ENCODE measurements at places on chromosomes 11 and 22.

- no peak for DNase-seq
Observed at GRCh38 chr11:76674517-76675400, 4.2 kb upstream of the LRRC32 start.

DNA sequence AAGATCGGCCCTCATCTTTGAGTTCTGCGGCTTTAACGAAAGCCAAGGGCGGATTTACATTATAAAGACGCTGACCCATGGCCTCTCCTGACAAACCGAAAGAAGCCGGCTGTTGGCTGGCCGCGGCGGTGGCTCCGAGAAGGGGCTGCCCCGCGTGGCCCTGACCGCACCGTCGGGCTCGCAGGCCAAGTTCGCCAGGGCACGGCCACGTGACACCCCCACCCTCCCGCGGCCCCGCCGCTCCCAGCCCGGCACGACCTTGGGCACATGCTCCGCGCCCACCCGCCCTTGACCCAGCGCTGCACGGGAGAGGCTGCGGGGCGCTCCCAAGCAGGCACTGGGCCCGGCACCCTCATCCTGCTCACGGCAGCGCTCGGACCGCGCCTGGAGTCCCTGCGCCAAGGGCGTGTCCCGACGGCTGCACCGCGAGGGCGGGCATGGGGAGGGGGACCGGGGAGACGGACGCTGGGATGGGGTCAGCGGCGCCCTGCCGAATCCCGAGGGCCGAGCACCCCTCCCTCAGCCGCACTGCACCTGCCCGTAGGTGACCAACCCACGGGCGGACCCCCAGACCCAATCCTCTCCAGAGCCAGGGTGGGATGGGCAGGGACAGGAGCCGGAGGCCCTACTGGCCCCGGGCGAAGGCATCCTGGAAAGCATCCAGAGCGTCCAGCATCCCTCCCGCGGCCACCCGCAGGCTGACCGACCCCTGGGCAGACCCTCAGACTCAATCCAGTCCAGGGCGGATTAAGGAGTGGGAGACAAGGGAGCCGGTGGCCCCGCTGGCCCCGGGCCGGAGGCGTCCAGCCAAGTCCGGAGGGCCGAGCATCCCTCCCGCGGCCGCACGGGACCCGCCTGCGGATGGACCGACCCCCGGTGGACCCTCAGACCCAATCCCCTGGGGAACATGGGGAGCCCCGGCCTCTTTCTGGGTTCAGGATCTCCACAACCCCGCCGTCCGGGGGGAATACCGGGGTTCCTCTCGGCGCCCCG is 759 bp downstream of the CPT1A start:
- no peak for DNase-seq

DNA sequence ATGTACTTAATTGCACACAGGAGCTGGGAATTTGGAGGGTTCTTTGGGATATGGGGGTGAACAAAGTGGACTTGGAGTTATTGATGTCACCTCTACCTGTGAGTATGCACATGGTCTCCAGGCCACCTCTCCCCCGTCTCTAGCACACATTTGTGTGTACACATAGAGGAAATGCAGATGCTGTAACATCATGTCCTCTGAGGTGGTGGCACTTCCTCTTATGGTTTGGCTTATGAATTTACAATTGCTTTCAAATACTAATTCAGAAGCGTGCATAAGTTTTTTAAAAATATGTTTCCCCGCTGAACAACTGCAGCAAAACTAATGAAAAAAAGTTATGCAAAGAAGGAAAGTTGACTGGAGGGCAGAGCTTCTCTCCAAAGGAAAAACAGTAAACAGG is 152.0 kb upstream of the TENM4 start:
- DNase-seq, result no peak

DNA sequence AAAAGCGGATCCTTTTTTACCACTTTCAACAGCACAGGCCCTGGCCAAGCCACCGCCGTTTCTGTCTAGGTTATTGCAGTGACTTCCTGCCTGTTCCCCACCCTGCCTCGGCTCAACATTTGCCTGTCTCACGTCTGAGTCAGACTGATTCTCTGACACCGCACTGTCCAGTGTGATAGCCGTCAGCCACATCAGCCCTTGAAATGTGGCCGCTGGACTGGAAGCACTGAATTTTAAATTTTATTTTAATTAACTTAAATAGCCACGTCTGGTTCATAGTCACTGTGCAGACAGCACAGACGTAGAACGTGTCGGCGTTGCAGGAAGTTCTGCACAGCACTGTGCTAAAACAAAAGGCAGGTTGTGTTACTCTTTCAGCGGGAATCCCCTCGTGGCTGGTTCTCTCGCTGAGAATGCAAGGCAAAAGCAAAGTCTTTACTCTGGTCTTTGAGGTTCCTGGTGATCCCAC is 56.3 kb upstream of the ADSL start:
- DNase-seq, result no peak

DNA sequence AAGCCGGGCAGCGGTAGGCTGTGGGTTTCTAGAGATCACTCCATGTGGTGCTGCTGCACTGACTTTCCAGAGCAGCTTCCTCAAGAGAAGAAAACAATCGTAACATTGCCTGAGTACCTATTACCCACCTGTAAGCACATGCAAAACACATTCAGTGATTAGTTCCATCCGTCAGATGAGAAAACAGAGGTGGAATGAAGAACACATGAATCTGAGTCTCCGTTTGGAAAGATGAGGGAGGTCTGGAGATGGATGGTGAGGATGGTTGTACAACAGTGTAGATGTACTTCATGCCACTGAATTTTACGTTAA is 7.5 kb upstream of the SLCO2B1 start:
- DNase-seq, result no peak

DNA sequence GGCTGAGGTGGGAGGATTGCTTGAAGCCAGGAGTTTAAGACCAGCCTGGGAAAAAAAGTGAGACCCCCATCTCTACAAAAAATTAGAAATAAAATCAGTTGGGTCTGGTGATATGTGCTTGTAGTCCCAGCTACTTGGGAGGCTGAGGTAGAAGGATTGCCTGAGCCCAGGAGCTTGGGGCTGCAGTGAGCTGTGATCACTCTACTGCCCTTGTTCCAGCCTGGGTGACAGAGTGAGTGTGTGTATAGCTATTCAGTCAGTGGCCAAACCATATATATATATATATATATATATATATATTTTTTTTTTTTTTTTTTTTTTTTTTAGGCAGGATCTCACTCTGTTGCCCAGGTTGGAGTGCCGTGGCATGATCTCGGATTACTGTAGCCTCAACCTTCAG is 24.5 kb downstream of the ADM start:
- DNase-seq, result no peak

GRCh38 chr22:21758091-21758864 is 22.7 kb upstream of the YPEL1 start:
- DNase-seq, result no peak

DNA sequence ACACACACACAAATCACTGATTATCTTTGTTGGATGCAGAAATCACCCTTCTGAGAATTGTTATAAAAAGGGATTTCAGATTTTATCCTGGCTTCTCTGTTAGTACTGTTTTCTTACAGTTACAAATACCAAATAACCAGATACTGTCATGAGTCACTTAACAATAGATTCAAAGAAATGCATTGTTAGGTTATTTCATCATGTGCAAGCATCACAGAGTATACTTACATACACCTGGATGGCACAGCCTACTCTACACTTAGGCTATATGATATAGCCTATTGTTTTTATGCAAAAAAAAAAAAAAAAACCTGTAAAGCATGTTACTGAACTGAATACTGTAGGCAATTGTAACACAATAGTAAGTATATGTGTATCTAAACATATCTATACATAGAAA is 319.2 kb upstream of the ARHGAP42 start:
- DNase-seq, result no peak

GRCh38 chr11:77959434-77959833 is 35.0 kb downstream of the INTS4 start:
- DNase-seq, result no peak

- DNase-seq, result no peak
Observed at GRCh38 chr11:97461044-97461880, 1071.4 kb downstream of the JRKL start.

DNA sequence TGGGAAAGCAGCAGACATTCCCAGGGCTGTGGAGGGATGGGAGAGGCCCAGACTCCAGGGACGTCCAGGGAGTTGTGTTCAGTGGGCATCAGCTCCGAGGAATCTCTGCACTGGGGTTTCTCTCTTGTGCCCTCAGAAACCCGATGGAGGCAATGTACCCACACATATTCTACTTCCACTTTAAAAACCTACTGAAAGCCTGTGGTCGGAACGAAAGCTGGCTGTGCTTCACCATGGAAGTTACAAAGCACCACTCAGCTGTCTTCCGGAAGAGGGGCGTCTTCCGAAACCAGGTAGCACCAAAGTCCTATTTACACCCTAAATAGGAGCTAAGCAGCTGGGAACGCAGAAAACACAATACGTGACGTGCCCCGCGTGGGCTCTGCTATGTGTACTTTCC is 8.3 kb downstream of the APOBEC3D start:
- DNase-seq, result no peak

GRCh38 chr11:77073328-77074001 is 6.7 kb downstream of the CAPN5 start:
- DNase-seq, result peak; percentile 49

GRCh38 chr11:114147375-114148012 is 88.0 kb downstream of the ZBTB16 start:
- DNase-seq, result no peak

- no peak for DNase-seq
Observed at GRCh38 chr11:93984936-93985335, 36.2 kb upstream of the HEPHL1 start.

GRCh38 chr22:29225422-29226090 is 19.9 kb downstream of the EMID1 start:
- peak; percentile 19 for DNase-seq

- DNase-seq, result no peak
Observed at GRCh38 chr11:36065436-36065835, 121.6 kb downstream of the LDLRAD3 start.
